Right atrium auricular region (tissue), 2 donors: ENCODE measurements at places on chromosomes 13 and 19.

DNA sequence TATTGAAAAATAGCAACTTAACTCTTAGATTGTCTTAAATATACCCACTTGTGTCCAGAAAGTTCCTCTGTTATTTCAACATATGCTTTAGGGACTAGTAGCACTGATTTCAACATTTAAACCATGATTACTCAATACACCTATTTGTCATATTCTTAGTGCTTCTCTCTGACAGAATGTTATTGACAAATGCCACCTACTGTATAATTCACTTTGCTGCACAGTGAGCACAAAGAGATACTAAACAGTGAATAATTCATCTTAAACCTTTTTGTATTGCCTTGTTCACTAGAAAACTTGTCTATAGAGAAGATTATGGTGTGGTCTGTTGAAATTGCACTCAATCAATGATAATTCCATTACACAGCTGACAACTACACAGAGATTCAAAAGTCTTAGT is 692.6 kb downstream of the PCDH17 start:
- no peak overlapping the region for H3K27ac ChIP-seq
- no peaks in the 10 kb centered on the region for H3K36me3 ChIP-seq
- DNase-seq: no peak
- no peaks in the 10 kb centered on the region for H3K27me3 ChIP-seq

DNA sequence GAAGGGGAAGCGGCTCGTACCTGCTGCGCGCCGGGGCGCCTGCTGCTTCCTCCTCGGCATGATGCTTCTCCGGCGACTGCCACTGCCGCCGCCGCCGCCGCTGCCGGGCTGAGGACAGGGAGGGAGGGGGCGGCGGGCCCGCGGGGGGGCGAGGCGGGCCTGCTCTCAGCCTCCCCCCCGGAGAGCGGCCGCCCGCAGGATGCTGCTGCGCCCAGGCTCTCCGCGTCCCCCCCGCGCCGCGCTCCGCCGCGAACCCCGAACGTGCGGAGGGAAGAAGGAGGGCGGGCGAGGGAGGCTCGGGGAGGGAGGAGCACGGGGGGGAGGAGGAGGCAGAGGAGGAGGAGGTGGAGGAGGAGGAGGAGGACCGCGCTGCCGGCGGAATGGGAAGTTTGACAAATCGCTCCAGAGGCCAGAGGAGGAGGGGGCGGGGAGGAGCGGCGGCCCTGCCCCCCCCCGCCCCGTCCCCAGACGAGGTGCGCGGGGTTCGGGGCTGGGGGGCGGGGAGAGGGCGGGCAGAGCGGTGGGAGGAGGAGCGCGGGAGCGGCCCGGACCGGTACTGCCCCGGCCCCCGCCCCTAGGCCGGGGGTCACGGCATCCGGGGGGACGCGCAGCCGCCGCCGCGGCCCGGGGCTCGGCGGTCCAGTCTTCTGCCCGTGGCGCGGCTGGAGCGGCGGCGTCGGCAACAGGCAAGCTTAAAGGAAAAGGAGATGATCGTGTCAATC is at the start of gene TSHZ3:
TSHZ3 (minus strand) TSS at position 277 of the 722 bp plus-strand sequence; CDS start at position 60, 217 bp downstream.
- peaks cover 29% of the 10 kb centered on the region for H3K4me1 ChIP-seq
- peak; percentile 80 for DNase-seq
- no peaks in the 10 kb centered on the region for H3K36me3 ChIP-seq
- peaks cover 11% of the 10 kb centered on the region for H3K27me3 ChIP-seq
- H3K27ac ChIP-seq: peak within 1 kb of the TSS; percentile 89

DNA sequence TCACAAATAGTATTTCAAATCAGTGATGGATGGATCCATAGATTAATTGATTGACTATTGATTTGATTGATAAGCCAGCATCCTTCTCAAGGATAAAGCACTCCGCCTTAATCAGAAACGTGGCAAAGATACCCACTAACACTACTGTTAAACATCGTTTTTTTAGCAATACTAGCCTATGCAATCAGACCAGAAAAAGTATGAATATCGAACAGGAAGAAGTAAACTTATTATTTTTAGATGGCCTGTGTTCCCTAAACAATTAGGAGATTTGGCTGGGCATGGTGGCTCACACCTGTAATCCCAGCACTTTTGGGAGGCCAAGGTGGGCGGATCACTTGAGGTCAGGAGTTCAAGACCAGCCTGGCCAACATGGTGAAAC is 49.5 kb downstream of the MYH14 start:
- H3K27me3 ChIP-seq: no peaks in the 10 kb centered on the region
- no peak for DNase-seq
- no peak overlapping the region for H3K4me3 ChIP-seq
- H3K36me3 ChIP-seq: peaks cover 35% of the 10 kb centered on the region
- H3K27ac ChIP-seq: no peak overlapping the region

GRCh38 chr13:22648320-22648801 is 532.4 kb upstream of the SGCG start:
- H3K36me3 ChIP-seq: no peaks in the 10 kb centered on the region
- no peak overlapping the region for H3K4me3 ChIP-seq
- no peaks in the 10 kb centered on the region for H3K4me1 ChIP-seq
- no peaks in the 10 kb centered on the region for H3K27me3 ChIP-seq

- H3K4me1 ChIP-seq: no peaks in the 10 kb centered on the region
- H3K27ac ChIP-seq: no peak overlapping the region
- DNase-seq: no peak
- no peaks in the 10 kb centered on the region for H3K36me3 ChIP-seq
Observed at GRCh38 chr13:99124794-99125316, 75.8 kb upstream of the UBAC2 start.

DNA sequence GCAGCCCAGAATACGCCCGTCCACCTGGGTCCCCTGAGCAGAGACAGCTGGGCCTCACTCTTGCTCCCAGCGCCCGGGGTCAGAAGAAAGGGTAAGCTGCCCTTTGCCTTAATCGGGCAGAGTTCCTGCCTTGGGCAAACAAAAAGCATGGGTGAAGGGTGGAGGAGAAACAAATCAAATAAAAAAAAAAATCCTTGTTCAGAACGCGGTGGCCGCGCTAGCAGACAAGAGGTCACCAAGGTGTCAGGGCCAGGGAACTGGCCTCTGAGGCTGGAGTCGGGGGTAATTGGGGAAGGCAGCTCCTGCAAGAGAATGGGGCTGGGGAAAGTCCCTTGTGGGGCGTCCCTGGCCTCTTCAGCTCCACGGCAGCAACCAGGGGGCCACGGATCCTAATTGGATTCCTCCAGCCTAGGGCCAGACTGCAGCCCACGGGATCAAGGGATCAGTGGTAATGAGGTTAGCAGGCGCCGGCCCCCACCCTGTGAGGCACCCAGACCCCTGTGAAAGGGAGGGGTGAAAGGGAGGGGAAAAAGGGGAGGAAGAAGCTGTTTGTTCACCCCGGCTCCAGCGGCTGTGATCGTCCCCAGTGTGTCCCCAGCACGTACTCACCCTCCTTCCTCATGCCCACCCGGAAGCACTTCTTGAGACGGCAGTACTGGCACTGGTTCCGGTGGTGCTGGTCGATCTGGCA is 5.5 kb downstream of the NR2F6 start:
- DNase-seq: no peak
- no peak overlapping the region for H3K4me3 ChIP-seq
- peaks cover 10% of the 10 kb centered on the region for H3K36me3 ChIP-seq
- peaks cover 45% of the 10 kb centered on the region for H3K4me1 ChIP-seq

GRCh38 chr13:94239135-94239534 is 240.3 kb downstream of the DCT start:
- no peak overlapping the region for H3K27ac ChIP-seq
- H3K36me3 ChIP-seq: no peaks in the 10 kb centered on the region
- H3K27me3 ChIP-seq: no peaks in the 10 kb centered on the region
- no peaks in the 10 kb centered on the region for H3K4me1 ChIP-seq
- H3K4me3 ChIP-seq: no peak overlapping the region

- H3K4me3 ChIP-seq: no peak overlapping the region
- DNase-seq: no peak
- H3K36me3 ChIP-seq: no peaks in the 10 kb centered on the region
- no peaks in the 10 kb centered on the region for H3K4me1 ChIP-seq
Observed at GRCh38 chr13:91630946-91631345, 232.5 kb downstream of the GPC5 start.

DNA sequence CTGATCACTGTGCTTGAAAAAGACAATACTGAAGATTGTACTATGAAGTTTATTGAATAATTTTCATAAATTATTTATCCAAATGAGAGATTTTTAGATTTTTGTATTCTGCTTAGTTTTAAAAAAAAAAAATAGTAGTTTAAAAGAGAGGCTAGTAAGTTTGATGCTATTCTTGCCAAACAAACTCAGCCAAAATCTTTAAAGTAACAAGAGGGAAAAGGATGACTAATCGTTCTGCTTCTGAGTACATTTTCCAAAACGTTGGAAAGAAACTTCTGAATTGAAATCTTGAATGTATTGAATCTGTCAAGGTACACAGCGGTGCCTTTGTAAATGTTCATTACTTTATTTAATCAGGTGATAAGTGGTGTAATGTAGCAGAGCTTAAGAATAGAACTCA is 34.4 kb downstream of the NUP58 start:
- peaks cover 24% of the 10 kb centered on the region for H3K36me3 ChIP-seq
- no peak for DNase-seq
- H3K27ac ChIP-seq: no peak overlapping the region
- H3K4me3 ChIP-seq: no peak overlapping the region

- H3K4me1 ChIP-seq: no peaks in the 10 kb centered on the region
- no peaks in the 10 kb centered on the region for H3K27me3 ChIP-seq
- H3K4me3 ChIP-seq: no peak overlapping the region
- H3K27ac ChIP-seq: no peak overlapping the region
- no peak for DNase-seq
Observed at GRCh38 chr13:100473087-100473486, 115.5 kb downstream of the GGACT start.

GRCh38 chr19:5430237-5430636 is 25.0 kb upstream of the ZNRF4 start:
- H3K27ac ChIP-seq: no peak overlapping the region
- DNase-seq: no peak
- no peak overlapping the region for H3K4me3 ChIP-seq
- H3K36me3 ChIP-seq: no peaks in the 10 kb centered on the region
- no peaks in the 10 kb centered on the region for H3K4me1 ChIP-seq

GRCh38 chr19:9923440-9923839 is 12.9 kb downstream of the OLFM2 start:
- H3K27ac ChIP-seq: no peak overlapping the region
- H3K27me3 ChIP-seq: no peaks in the 10 kb centered on the region
- no peaks in the 10 kb centered on the region for H3K36me3 ChIP-seq
- no peak for DNase-seq
- H3K4me3 ChIP-seq: no peak overlapping the region
- no peaks in the 10 kb centered on the region for H3K4me1 ChIP-seq

DNA sequence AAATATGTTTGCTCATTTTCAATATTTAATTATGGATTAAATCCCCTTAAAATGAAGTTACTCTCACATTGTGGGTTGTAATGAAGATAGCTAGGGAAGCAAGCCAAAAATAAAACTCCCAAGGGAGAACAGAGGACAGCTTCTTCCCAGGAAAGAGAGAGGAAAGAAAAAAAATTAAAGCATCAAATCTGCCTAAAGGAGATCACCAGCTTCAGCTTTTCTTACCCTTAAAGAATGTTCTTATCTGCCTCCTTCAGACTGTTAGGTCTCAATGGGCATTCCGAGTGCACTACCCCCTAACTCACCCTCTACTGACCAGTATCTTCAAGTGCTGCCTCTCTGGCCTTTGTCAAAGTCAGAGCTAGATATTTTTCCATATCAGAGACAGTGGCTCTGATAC is 55.2 kb downstream of the XPO4 start:
- H3K4me1 ChIP-seq: no peaks in the 10 kb centered on the region
- no peaks in the 10 kb centered on the region for H3K27me3 ChIP-seq
- H3K36me3 ChIP-seq: no peaks in the 10 kb centered on the region
- no peak overlapping the region for H3K4me3 ChIP-seq
- H3K27ac ChIP-seq: no peak overlapping the region

DNA sequence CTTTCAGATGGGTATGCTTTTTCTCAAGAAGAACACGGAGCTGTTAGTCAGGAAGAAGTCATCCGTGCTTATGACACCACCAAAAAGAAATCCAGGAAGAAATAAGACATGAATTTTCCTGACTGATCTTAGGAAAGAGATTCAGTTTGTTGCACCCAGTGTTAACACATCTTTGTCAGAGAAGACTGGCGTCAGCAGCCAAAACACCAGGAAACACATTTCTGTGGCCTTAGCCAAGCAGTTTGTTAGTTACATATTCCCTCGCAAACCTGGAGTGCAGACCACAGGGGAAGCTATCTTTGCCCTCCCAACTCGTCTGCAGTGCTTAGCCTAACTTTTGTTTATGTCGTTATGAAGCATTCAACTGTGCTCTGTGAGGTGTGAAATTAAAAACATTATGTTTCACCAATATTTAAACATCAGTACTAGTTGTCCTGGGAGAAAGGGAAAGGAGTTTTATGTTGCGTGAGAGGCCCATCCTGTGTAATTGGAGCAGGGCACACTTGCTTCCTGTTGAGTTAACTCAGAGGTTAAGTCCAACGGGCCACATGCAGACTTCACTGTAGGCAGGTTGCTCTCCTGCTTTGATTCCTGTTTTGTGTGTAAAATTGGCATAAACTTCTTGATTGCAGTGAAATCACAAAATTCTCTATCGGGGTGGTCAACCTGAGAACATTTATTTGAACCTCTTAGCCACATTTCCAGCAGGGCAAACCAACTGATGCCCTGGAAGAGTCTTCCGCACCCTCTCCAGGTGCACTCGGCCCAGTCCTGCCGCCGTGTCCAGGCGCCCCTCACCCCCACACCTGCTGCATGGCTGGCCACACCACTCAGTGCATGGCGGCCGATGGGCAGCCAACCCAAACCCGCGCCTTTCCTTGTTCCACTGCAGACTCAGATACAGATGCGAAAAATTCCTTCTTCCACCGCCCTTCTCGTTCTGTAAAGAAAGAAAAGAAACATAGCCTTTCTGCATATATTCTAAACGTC is 31.6 kb downstream of the SHISA2 start:
- H3K27me3 ChIP-seq: no peaks in the 10 kb centered on the region
- no peaks in the 10 kb centered on the region for H3K36me3 ChIP-seq
- peaks cover 44% of the 10 kb centered on the region for H3K4me1 ChIP-seq

GRCh38 chr13:31012655-31013024 is 80.2 kb downstream of the TEX26 start:
- no peak overlapping the region for H3K4me3 ChIP-seq
- H3K27ac ChIP-seq: no peak overlapping the region
- H3K27me3 ChIP-seq: no peaks in the 10 kb centered on the region
- H3K36me3 ChIP-seq: no peaks in the 10 kb centered on the region
- H3K4me1 ChIP-seq: no peaks in the 10 kb centered on the region

- DNase-seq: no peak
- peak within 1 kb of the TSS; percentile 37 for H3K4me3 ChIP-seq
- H3K36me3 ChIP-seq: no peaks in the 10 kb centered on the region
- H3K27ac ChIP-seq: peak within 1 kb of the TSS; percentile 87
Observed at GRCh38 chr19:17405250-17406045, at the start of gene BST2. TSS of gene BST2 (minus strand) at chr19:17405630. CDS start at chr19:17405575, 55 bp downstream.

DNA sequence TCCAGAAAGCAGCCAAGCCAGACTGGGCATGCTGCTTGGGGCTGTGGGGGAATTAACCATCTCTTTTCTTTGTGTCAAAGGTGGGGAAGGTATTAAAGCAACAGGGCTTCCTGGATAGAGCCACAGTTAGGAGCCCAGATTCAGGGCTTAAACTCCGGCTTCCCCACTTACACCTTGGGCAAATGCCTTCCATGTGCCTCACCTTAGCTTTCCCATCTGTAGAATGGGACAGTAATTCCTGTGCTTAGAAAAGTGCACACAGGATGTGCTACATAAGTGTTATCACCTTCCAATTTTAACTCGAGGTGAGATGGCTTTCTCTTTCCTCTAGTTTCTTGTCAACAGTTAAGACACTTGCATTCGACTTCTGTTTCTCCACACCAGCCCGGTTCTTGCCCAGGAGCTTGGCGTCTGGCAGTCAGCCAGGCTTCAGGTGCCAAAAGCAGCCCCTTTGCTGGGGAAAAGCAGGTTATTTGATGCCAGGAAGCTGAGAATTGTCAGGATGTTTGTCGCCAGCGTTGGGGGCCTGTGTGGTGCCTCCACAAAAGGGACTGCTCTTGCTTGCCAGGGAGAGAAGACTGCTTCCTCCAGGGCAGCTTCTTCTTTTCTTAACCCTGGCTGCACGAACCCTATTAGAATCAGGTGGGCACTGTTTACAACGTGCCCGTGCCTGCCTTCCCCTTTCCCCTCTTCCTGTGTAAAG is 79.2 kb downstream of the SIPA1L3 start:
- H3K27me3 ChIP-seq: no peaks in the 10 kb centered on the region
- no peaks in the 10 kb centered on the region for H3K4me1 ChIP-seq
- DNase-seq: no peak
- H3K4me3 ChIP-seq: no peak overlapping the region
